Progenitor cell of endocrine pancreas (in vitro differentiated cells): ENCODE measurements at places on chromosomes 6 and 20.

GRCh38 chr6:37239950-37240713 is 17.4 kb upstream of the TBC1D22B start:
- DNase-seq: no peak
- no peaks in the 10 kb centered on the region for H3K36me3 ChIP-seq
- no peaks in the 10 kb centered on the region for H3K4me1 ChIP-seq
- H3K27ac ChIP-seq: no peak overlapping the region
- no peak overlapping the region for H3K4me3 ChIP-seq

- H3K36me3 ChIP-seq: peaks cover 11% of the 10 kb centered on the region
- no peak for DNase-seq
- no peak overlapping the region for H3K4me3 ChIP-seq
- H3K4me1 ChIP-seq: peaks cover 4% of the 10 kb centered on the region
- no peaks in the 10 kb centered on the region for H3K27me3 ChIP-seq
- H3K27ac ChIP-seq: no peak overlapping the region
Measured at GRCh38 chr6:17485181-17485580, 91.8 kb downstream of the CAP2 start.

DNA sequence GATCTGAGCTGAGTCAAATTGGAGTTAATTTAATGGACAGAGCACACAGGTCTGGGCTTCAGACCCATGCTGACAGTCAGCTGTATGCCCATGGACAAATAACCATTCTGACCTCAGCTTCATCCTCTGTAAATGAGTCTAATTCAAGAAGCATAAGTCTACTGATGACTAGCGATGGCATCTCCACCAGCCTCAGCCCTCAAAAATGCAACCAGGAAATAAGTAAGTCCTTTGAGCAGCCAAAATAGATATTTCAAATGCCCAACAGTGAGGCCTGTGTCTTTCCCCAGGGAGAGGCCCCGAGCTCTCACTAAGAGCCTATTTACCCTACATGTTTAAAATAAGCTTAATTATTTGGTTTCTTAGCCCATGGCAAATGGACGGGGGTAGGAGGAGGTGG is 114.2 kb upstream of the MTHFD1L start:
- H3K27me3 ChIP-seq: no peaks in the 10 kb centered on the region
- peaks cover 36% of the 10 kb centered on the region for H3K4me1 ChIP-seq
- no peak overlapping the region for H3K27ac ChIP-seq
- H3K36me3 ChIP-seq: peaks cover 7% of the 10 kb centered on the region
- H3K4me3 ChIP-seq: no peak overlapping the region

DNA sequence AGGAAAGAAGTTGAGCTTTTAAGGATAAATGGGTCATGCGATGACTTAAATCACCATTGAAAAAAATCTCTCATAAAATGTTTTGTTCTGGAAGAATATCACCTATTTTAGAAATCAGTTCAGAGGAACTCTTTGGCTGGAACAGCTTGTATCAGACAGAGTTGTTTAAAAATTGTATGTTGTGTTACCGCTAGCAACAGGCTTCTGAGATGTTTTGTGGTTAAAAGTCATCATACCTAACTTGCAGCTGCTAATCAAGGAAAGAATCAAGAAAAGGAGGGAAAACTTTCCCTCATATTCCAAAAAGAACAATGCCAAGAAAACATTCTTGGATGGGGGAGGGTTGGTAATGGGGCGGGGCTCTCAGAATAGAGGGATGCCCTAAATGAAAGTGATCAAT is 220.7 kb upstream of the CITED2 start:
- peaks cover 34% of the 10 kb centered on the region for H3K4me1 ChIP-seq
- H3K4me3 ChIP-seq: no peak overlapping the region
- H3K36me3 ChIP-seq: no peaks in the 10 kb centered on the region
- no peaks in the 10 kb centered on the region for H3K27me3 ChIP-seq

GRCh38 chr6:56949925-56950495 is 4.9 kb upstream of the BEND6 start:
- no peaks in the 10 kb centered on the region for H3K36me3 ChIP-seq
- no peak for DNase-seq
- peaks cover 3% of the 10 kb centered on the region for H3K4me1 ChIP-seq
- no peak overlapping the region for H3K27ac ChIP-seq
- peaks cover 48% of the 10 kb centered on the region for H3K27me3 ChIP-seq

- peaks cover 4% of the 10 kb centered on the region for H3K4me1 ChIP-seq
- DNase-seq: no peak
- H3K4me3 ChIP-seq: no peak overlapping the region
- H3K27ac ChIP-seq: no peak overlapping the region
Measured at GRCh38 chr20:54078296-54078984, 8.0 kb upstream of the BCAS1 start.

DNA sequence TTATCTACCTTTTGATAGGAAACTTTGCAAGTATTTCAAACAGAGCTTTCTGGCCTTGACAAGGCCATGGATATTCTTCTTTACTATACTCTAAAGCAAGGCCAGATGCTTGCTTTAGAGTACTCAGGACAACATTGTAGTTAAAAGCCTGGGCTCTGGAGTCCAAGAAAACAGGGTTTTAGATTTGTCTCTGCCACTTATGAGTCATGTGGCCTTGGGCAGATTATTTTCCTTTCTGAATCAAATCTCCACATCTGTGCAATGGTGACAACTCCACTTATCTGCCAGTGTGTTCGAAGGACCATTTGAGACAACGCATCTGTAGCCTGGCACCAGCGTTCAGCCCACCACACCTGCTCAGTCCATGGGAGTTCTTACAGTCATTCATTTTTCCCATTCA is 265.9 kb upstream of the RIN2 start:
- H3K4me1 ChIP-seq: no peaks in the 10 kb centered on the region
- H3K27ac ChIP-seq: no peak overlapping the region
- peaks cover 9% of the 10 kb centered on the region for H3K27me3 ChIP-seq
- no peaks in the 10 kb centered on the region for H3K36me3 ChIP-seq
- no peak overlapping the region for H3K4me3 ChIP-seq

DNA sequence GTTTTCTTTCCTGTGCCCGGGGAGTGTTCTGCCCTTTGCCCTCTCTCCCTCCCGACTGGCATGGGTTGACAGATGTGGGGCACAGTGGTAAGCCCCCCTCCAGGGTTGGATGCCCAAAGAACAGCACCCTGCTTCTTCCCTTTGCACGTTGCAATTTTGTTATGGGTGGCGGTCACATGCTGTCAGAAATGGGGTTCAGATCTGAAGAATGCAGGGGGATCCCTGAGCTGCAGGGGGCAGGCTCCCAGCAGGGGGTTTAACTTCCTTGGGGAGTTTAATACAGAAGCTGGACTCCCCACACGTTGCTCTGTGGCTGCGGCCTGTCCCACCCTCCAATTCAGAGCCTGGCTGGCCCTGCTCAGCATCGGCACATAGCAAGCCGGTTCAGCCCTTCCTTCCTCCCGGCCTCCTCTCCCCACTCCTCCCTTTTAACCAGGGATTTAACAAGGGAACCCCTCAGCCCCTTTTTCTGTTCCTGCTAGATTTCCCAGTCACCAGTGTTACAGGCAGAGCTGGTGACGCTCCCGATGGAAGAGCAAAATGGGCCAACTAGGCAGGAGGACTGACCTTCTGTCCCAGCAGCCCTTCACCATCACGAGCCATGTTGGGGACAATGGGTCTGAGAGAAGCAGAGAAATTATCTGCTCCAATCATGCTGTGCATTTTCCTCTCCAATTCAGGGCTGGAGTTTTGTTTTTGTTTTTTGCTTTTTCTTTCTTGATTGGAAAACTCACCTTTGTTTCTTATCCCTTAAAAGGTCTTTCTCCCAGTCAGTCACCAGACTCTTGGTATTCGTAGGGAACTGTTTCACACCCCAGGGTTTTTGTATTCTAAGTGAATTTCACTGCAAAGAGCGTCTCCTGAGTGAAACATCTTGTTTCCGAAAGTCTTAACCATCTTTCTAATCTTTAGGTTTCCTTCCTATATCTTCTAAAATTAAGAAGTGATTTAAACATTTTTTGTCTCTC is 6.8 kb downstream of the FOXF2 start:
- no peak overlapping the region for H3K4me3 ChIP-seq
- peaks cover 84% of the 10 kb centered on the region for H3K27me3 ChIP-seq
- H3K4me1 ChIP-seq: no peaks in the 10 kb centered on the region

DNA sequence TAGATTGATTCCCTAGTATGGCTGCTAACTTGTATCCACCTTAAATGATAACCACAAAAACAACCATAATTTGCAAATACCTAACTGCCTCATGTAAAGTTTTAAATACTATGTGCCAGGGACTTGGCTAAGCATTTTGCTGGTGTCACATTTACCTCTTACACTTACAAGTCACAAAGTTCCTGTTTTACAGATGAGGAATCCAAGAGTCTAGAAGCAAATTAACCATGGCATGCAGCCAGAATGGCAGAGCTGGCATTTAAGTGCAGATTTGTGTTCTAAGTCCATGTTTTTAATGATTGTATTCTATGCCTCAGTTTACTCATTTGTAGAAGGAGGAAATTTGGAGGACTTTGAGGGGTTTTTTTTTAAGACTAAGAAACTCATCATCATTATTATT is 696.7 kb downstream of the PTPRT start:
- no peaks in the 10 kb centered on the region for H3K36me3 ChIP-seq
- DNase-seq: no peak
- H3K27me3 ChIP-seq: peaks cover 2% of the 10 kb centered on the region
- H3K4me1 ChIP-seq: peaks cover 2% of the 10 kb centered on the region
- H3K27ac ChIP-seq: no peak overlapping the region

GRCh38 chr6:143160015-143160414 is 99.3 kb downstream of the AIG1 start:
- no peak overlapping the region for H3K4me3 ChIP-seq
- no peak for DNase-seq
- no peaks in the 10 kb centered on the region for H3K36me3 ChIP-seq
- peak overlapping the region; percentile 42 for H3K27ac ChIP-seq
- no peaks in the 10 kb centered on the region for H3K27me3 ChIP-seq

DNA sequence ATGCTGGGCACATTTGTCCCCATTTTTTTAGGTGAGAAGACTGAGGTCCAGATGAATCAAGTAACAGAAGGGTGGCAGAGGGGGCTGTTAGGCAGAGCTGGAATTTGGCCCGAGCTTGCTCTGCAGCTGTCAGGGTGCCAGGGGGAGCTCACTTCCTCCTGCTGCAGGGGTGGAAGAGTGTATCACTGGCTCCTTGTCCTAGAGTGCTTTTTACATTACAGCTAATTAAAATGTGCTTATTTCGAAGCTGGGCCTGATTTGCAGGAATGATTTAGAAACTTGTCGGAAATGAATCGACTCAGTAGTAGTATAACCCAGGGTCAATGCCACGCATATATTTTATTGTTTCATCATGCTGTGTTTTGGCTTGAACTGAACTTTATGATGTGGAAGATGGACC is 11.1 kb downstream of the TOX2 start:
- H3K4me1 ChIP-seq: no peaks in the 10 kb centered on the region
- DNase-seq: no peak
- no peak overlapping the region for H3K4me3 ChIP-seq

- peaks cover 17% of the 10 kb centered on the region for H3K27me3 ChIP-seq
- H3K4me1 ChIP-seq: no peaks in the 10 kb centered on the region
- H3K4me3 ChIP-seq: no peak overlapping the region
- no peaks in the 10 kb centered on the region for H3K36me3 ChIP-seq
- DNase-seq: no peak
Measured at GRCh38 chr20:967796-968742, 34.0 kb downstream of the RSPO4 start.

DNA sequence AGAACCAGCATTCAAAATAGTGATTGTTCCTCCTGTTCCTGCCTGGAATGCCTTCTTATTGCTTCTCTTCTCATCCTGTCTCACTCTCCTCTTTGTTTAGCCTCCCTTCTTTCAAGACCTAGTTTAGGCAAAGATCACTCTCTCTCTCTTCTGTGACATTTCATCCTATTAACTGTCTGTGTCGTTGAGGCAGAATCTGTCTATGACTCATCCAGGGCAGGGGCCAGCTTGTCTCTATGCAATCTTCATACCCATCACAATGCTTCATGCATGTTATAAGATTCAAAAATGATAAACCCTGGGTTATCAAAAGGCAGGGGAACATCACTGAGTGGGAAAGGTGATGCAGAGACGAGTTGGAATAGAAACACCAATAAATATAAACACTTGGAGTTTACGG is 32.2 kb upstream of the FOXA2 start:
- no peak overlapping the region for H3K4me3 ChIP-seq
- DNase-seq: no peak
- H3K36me3 ChIP-seq: no peaks in the 10 kb centered on the region
- H3K27ac ChIP-seq: peak overlapping the region; percentile 11

GRCh38 chr6:139955366-139956155 is 581.1 kb upstream of the CITED2 start:
- no peak for DNase-seq
- peaks cover 3% of the 10 kb centered on the region for H3K4me1 ChIP-seq
- no peak overlapping the region for H3K27ac ChIP-seq
- no peak overlapping the region for H3K4me3 ChIP-seq
- no peaks in the 10 kb centered on the region for H3K27me3 ChIP-seq

DNA sequence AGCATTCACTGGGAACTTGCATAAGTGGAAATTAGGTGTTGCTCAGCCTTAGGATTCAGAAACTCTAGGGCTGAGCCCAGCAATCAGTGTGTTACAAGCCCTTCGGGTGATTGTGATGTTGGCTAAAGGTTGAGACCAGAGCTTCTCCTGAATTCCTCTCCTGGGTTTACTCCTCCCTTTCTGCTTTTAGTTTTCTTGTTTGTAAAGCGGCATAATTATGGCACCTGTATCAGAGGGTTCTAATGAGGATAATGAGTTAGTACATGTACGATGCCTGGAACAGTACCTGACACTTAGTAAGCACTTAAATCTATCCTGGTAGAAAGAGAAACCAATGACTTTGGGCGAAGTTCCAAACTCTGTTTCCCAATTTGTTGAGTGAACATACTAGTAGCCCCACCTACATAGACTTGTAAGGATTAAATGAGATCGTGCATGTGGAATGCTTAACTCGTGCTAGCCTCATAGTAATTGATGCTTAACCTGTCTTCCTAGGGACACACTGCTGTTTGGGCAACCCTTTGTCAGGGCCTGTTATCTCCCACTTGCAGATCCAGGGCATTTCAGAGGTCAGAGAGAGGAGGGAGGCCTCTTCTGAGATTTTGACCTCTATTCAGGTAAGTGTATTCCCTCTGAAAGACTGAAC is 932 bp upstream of the EZR start:
- peaks cover 18% of the 10 kb centered on the region for H3K4me1 ChIP-seq
- H3K27me3 ChIP-seq: no peaks in the 10 kb centered on the region
- H3K4me3 ChIP-seq: peak overlapping the region; percentile 73

DNA sequence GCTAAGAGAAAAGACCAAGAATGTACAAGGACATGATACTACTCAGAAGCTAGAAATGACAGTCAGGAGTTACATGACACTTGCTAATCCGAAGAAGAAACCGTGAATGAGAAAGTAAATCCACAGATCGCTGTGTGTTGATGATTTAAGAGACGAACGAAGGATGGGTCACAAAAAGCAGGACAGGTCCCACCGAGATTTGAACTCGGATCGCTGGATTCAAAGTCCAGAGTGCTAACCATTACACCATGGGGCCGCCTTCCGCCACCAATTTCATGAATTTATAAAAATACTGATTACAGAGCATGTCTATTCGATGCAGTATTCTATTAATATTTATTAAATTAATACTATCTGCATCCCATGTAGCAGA is 54.0 kb upstream of the BTN3A2 start:
- no peaks in the 10 kb centered on the region for H3K36me3 ChIP-seq
- DNase-seq: no peak
- H3K27ac ChIP-seq: peak overlapping the region; percentile 41
- peaks cover 4% of the 10 kb centered on the region for H3K27me3 ChIP-seq

- peaks cover 37% of the 10 kb centered on the region for H3K4me1 ChIP-seq
- H3K36me3 ChIP-seq: peaks cover 4% of the 10 kb centered on the region
- peak; percentile 18 for DNase-seq
- H3K27ac ChIP-seq: peak overlapping the region; percentile 88
- H3K27me3 ChIP-seq: peaks cover 13% of the 10 kb centered on the region
Measured at GRCh38 chr6:111872401-111873177, 663 bp downstream of the FYN start.

GRCh38 chr20:32605167-32605656 is 20.1 kb upstream of the NOL4L start:
- no peaks in the 10 kb centered on the region for H3K36me3 ChIP-seq
- H3K27me3 ChIP-seq: peaks cover 23% of the 10 kb centered on the region
- peaks cover 4% of the 10 kb centered on the region for H3K4me1 ChIP-seq
- peak overlapping the region; percentile 67 for H3K27ac ChIP-seq
- no peak overlapping the region for H3K4me3 ChIP-seq
- no peak for DNase-seq
